Activated CD4-positive, alpha-beta T cell treated with anti-CD3 and anti-CD28 coated beads, Interleukin-2, amount 50 U/mL, for 1 hour (primary cell): ENCODE measurements at places on chromosomes 7 and 10.
A peak's percentile ranks its signal among the peaks of the same experiment; 100 is the strongest.

DNA sequence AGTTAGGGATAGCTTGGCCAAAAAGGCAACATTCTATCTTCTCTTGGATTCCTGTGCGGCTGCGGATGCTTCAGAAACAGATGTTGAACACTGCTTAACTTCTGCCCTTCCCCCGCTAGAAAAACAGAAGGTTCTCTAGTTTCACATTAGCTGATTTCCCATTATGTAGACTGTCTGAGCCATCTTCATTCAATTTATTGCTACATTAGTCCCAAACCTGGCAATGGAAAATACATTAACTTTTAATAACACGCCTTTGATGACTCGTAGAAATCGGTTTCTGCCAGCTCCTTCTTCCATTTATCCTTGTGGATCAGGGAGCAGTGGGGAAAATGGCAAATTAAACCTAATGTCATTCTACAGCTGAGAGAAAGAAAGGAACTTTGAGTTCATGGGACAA, 119.9 kb downstream of the SLC16A9 start:
- DNase-seq: no peak

GRCh38 chr10:77220150-77220549, 417.5 kb downstream of the KCNMA1 start:
- no peak for DNase-seq

- DNase-seq: no peak
Measured at GRCh38 chr10:73774637-73775036, 7.2 kb upstream of the CHCHD1 start.

DNA sequence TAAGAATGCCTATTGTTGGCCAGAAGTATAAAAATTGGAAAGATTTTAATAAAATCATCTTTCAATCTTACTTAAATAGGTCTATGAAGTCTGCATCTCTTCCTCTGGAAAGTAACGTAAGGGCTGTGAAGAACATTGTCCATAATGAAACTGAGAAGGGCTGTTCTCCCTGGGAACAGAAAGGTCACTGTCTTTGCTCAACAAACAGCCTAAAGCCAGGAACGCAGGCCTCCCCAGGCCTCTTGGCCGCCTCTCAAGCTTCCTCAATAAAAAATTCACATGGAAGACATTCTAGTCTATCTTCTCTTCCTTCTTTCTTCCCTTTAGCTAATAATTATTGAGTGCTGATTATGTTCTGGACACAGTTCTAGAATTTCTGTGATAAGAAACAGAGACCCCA, 9.1 kb upstream of the IDI2 start:
- DNase-seq: no peak

GRCh38 chr7:92076509-92076908, 57.8 kb downstream of the CYP51A1 start:
- no peak for DNase-seq

GRCh38 chr7:93117852-93118530, at the start of gene SAMD9:
SAMD9 (minus strand) TSS chr7:93117979; CDS start chr7:93106097, 11,882 bp downstream.
- peak; percentile 34 for DNase-seq

DNA sequence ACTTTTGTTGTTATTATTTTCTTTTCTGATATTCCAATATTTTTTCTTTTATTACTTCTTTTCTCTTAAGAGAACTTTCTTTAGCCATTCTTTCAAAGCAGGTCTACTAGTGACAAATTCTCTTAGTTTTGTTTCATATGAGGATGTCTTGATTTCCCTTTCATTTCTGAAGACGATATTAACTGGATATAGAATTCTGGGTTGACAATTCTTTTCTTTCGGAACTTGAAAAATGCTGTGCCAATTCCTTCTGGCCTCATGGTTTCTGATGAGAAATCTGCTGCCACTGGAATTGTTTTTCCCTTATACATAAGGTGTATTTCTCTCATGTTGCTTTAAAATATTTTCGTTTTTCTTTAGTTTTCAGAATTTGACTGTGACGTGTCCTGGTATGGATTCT, 97.0 kb upstream of the KIF5B start:
- DNase-seq: no peak

- DNase-seq: no peak
Measured at GRCh38 chr7:131553931-131554330, 2.5 kb downstream of the PODXL start.

DNA sequence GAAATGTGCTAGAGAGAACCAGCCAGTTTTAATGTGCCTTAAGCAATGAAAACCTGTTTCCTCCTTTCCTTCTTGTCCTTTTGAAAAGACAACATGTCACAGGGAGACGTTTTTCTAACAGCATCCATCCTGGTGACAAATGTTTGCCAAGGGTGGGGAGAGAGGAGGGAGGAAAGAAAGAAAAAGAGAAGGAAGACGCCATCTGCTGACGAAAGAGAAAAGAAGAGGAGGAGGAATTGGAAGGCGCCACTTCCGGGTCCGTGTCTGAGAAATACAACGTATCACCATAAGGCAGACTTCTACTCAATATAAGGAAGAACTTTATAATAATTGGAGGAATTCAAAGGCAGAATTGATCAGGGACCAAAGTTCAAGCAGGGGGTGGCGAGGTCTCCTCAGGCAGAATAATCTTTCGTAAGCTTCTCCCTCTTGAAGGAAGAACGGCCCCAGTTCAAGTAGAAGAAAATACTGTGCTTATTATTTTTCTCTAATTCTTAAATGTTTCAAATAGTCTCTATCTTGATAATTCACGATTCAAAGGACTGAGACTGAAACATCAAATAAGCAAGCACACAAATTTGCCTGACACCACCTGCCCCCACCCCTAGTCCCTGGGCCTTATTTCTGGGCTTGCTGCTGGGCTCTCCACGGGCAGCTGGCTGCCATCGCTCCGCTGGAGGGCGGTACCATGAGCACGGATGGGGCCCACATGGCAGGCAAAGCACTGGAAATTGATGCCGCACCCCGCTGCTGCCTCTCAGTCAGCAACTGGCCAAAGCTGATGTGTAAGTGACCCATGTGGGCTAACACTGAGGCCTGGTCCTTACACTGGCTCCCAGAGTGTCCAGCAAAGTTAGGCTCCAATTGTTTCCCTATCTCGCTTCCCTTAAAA, 273.7 kb upstream of the KLF14 start:
- DNase-seq: no peak

DNA sequence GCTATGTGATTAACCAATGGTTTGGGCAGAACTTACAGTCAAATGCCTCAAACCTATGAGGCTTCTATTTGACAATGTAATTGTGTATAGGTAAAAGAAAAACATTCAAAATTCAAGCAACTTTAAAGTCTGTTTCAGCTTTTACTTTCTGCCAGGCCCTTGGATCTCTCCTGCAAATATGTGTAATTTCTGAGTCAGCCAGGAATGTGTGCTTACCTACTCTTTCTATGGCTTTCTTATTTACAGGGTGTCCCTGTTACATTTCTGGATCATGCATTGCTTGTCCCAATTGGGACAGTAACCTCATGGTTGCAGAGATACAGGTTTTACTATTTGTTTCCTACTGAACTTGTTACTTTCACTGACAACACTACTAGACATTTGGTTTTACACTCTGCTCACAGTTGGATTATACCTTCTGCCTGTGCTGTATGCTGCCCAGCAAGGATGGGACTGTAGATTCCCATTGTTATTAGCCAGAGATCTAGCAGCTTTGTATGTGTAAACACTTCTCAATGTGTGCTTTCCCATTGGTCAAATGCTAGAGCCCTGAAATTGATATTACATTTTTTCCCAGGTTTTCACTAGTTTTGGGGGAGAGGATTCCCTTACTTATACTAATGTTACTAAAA, 355.3 kb downstream of the ARL4A start:
- DNase-seq: no peak

DNA sequence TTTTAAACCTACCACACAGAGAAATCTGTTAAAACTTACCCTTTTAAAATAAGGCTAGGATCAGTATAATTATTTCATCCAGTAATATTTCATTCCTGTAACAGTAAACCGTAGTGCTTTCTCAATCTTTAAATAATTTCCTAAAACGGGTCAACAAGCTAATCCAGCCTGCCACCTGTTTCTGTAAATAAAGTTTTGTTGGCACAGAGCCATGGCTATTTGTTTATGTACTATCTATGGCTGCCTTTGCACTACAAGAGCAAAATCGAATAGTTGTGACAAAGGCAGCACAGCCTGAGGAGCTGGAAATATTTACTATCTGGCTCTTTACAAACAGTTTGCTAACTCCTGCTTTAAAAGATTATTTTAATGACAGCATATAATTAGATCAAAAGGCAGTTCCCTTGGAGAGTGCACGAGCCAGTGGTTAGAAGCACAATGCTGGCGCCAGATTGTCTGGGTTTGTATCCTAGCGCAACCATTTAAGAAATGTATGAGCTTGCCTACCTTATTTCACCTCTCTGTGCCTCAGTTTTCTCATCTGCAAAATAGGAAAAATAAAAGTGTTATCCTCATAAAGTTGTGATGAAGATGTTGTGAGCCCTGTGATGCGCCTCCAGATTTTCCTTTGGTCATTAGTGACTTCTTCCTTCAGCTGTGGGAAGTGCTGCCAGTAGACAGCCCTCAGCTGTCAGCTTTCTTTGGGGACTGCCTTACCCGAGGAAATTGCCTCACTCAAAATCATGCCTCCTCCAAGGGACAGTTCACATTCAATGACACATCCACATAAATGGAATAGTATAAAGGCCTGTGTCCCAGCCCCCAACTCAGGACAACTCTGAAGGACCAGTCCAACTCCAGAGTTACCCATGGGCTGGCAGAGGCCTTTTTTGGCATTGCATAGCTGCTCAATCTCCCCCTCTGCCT, 11.8 kb upstream of the MIOS start:
- no peak for DNase-seq
